ENCODE measurements at places on chromosomes 4 and X.

DNA sequence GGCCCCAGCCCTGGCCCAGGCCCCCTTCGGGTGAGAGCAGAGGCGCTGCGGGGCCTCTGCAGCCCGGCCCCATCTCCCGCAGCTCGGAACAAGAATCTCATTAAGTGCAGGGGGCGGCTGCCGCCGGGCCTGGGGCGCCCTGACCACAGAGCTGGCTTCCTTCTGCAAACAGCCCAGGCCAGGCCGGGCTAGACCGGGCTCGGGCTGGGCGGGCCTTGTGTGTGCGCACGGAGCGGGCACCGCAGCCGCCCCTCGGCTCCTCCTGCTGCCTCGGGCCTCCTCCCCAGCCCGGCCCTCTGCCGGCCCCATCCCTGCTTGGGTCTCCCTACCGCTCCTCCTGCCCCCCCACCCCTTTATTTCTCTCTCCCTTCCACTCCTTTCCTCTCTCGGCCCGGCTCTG lies 83.3 kb downstream of the EFNB1 start:
- DNase-seq, result no peak

DNA sequence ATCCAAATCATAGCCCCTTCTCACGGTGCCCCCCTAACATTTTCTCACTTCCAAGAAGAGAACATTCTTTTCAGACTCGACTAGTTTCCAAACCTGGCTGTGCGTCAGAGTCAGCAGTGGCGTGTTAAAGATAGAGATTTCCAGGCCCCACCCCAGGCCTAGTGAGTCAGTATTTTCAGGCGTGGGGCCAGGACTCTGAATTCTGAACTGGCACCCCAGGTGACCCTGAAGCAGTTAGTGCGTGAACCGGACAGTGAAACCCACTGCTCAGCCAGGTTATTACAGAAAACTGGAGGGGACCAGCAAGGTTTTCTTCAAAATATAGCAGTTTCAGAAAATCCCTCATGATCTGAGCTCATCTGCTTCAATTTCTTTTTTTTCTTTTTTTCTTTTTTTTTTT lies 35.0 kb upstream of the BCOR start:
- DNase-seq, result no peak

- DNase-seq, result no peak
These were observed 3.2 kb downstream of the RPS6KA3 start for GRCh38 chrX:20263474-20263873.

DNA sequence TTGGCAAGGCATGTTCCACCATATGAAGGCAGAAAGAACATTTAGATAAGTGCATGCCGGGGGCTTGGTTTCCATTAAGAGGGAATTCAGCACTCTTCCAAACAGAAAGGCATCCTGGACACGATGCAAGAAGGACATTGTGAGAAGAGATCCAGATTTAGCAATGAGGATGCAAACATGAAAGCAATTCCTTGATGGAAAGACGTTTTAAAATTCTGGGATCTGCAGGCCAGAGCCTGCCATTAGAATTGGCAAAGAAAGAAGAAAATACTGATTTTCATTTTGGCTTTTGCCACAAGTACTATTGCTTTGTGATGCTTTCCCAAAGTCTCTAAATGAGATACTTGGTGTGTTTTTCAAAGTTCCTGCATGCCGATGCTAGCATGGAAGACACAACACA lies 367.6 kb downstream of the PPP3CA start:
- DNase-seq, result no peak

All from left kidney (tissue), 8 donors.